ENCODE measurements at places on chromosomes 11 and 22. TPM values are rescaled to one million over a fixed set of nuclear protein-coding genes. Genes with fewer than 3 reads are reported as not detected.

DNA sequence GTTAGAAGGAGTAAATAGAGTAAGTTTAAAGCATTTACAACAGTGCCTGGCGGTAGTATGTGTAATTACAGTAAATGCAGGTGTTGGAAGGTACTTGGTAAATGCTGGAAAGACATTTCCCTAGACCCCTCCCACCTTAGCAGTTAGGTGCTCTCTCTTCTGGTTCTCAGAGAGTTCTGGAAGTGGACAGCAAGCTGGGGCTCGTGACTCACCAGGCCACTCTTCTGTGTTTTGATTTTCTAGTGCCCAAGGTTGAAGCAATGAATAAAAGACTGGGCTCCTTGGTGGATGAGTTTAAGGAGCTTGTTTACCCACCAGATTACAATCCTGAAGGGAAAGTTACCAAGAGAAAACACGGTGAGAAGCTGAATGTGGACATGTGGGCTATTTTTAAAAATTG is 27.6 kb downstream of the SNU13 start:
- no peak for DNase-seq

- DNase-seq = no peak
These were observed 38.6 kb upstream of the HSPA8 start for GRCh38 chr11:123100379-123101085.

GP1BB gene
- total RNA-seq = 0.79 TPM

- DNase-seq = no peak
These were observed 27.4 kb downstream of the IGLL5 start for GRCh38 chr22:22914726-22915669.

- no peak for DNase-seq
These were observed 125.6 kb downstream of the APIP start for GRCh38 chr11:34790620-34791019.

SMIM35 gene
- total RNA-seq = not detected

ANGPTL5 gene
- total RNA-seq = not detected

PDE3B gene
- total RNA-seq = 4.7 TPM
